ENCODE measurements at places on chromosomes 5 and 9. TPM values are rescaled to one million over a fixed set of nuclear protein-coding genes. Genes with fewer than 3 reads are reported as not detected.

Gene NPR2
- total RNA-seq = 21.3 TPM

Gene ERMP1
- total RNA-seq = 13.9 TPM

Gene SMIM33
- total RNA-seq = not detected

Gene STKLD1
- under 0.01 TPM for total RNA-seq

Gene KCNV2
- total RNA-seq = not detected

Gene SLC34A3
- not detected for total RNA-seq

Gene XRCC4
- total RNA-seq = 11.4 TPM
